Activated CD4-positive, alpha-beta T cell treated with anti-CD3 and anti-CD28 coated beads, Interleukin-2, amount 10 ng/mL, durations not matched to agents 24 days and 14 days (primary cell): ENCODE measurements at places on chromosomes 11 and 22.
A peak's percentile ranks its signal among the peaks of the same experiment; 100 is the strongest.

DNA sequence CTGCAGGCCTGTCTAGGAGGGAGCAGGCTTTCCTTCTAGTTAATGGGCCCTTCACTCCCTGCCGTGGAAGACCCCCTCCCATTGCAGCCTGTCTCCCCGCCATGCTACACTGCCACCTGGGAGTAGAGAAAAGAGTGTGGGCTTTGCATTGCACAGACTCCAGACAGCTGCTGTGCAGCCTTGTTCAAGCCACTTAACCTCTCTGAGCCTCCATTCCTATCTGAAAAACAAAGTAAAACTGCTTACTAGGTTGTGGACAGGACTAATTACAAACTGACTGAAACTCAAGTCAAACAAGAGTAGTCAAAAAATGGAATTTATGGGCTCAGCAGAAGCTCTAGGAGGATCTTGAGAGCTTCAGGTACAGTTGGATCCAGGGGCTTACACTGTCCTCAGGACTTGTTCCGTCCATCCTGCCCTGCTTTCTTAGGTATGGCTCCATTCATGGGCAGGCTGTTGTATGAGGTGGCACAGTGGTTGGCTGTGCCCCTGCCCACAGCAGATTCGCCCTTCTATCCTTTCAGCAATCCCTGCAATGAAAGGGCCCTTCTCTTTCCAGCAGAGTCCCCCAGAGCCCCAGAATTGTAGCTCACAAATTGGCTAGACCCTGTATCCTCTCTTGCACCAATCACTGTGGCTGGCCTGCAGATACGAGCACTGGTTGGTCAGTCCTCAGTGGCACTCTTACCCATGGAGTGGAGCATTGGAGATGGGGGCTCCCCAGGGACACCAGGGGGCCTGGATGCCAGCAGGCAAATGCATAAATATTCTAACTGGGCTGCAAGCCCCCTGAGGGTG lies 19.6 kb downstream of the PRDM11 start:
- no peak for DNase-seq

DNA sequence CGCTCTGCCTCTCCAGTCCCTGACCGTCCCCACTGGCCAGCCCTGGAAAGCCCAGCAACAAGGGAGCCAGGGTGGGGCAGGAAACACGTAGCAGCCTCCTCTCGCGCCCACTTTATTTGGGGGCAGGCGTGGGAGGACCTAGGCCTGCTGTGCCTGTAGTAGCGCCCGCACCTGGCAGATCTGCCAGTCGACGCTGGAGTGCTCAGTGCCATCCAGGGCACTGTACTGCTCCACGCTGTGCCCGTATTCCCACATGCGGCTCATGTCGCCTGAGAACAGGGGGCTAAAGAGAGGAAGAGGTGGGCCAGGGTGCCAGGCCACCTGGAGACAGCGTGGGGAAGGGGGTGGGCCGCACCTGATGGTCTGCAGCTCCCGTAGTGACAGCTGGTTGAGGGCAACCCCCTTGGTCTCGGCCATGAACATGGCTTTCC lies 17.0 kb upstream of the DRICH1 start:
- DNase-seq: no peak

DNA sequence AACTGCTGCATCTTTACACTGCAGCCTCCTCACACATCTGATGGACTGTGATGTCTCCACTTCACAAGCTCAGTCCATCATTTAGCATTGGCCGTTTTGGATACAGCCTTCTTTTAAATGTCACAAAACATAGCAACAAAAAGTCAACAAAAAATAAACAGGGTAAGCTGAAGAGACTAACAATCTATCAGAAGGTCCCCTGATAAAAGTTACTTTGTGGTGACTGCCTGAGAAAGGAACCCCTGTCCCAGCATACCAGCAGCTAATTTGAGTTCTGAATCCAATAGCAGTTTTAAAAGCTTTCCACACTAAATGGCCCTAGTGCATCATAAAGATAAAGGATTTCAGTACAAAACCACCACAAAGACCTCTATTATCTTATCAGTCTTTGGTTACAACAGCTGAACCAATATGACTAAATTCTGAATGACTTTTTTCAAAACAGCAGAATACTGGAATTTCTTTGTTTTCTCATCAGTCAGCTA lies 162.4 kb downstream of the SOX6 start:
- no peak for DNase-seq

DNA sequence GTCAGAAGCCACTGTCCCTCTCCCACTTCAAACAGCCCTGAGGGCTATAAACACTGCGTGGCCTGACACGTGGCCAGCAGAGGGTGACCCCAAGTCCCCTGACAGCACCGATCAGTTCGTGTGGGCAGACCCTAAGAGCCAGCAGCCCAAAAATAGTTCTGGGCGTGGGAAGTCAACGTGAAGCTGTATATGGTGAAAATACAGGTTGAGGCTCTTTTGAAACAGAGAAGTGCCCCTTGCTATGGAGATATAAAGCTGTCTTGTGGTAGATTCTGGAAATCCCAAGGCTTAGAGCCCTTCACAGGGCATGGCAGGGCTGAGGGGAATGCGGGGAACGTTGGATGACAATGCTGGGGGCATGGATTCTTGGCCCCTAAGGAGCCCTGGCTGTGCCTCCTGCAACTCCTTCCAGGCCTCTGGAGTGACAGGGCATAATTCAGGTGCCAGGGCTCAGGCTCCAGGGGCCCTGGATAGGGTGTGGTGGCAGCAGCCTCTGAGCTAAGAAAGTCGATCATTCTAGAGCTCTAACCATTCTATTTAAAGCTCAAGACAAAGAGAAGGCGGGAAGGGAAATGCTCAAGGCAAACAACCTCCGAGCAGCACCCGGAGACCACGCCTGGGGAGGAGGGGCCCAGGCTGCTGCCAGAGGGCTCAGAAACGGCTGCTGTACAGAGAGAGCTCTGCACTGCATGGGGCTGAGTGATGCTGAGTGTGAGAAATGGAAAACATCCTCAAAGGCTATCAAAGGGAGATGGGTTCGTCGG lies 60.4 kb upstream of the CD5 start:
- peak; percentile 97 for DNase-seq

DNA sequence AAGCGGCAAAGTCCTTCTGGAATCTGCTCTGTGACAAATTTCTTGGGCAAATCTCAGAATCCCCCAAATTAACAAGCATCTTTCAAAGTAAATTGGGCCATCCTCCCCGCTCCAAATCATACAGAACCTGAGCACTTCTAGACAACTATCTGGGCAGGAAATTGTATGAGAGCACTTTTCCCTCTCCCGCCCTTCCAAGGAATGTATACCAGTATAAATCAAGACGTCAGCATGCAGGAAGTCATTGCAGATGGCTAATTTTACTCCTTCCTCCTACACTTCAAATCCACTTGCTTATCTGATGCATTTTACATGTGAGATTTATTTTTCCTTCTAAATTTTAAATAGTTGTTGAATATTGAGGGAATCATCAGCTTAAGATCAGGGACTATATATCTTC lies 52.1 kb downstream of the NTM start:
- DNase-seq: no peak

GRCh38 chr11:114135737-114136151 lies 76.2 kb downstream of the ZBTB16 start:
- no peak for DNase-seq

GRCh38 chr11:62721994-62722393 lies 5.3 kb downstream of the HNRNPUL2 start:
- no peak for DNase-seq

- no peak for DNase-seq
Measured at GRCh38 chr22:27993201-27993635, 74.2 kb upstream of the PITPNB start.

DNA sequence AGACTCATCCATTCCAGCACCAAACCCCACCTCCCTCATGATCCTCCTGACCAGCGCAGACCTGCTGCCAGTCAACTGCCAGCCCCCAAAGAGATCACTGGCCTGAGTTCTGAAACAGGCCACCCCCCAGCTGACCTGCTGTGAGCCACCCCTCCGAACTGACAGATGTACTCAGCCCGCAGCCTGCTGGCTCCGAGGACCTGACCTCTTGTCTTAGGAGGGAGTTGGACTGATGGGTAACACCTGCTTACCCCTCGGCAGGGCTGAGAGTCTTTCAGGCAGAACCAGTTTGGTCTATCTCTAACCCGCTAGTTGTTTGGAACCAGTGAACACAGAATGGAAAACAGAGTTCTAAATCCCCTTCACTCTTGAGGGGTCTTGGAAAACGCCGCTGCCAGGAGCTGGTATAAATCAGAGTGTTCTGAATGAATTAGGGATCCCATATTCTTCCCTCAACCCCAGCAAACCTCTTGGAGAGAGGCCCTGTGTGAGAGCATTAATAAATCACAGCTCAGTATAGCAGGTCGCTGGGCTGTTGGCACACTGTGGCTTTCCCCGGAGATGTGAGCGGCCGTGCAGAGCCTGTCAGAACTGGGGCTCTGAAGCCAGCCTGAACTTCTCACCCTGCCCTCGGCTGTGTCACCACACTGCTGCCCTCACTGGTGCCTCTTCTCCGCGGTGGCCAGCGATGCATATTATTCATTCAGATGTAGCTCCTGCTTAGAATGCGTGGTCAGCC lies 165.1 kb upstream of the NCAM1 start:
- DNase-seq: no peak

DNA sequence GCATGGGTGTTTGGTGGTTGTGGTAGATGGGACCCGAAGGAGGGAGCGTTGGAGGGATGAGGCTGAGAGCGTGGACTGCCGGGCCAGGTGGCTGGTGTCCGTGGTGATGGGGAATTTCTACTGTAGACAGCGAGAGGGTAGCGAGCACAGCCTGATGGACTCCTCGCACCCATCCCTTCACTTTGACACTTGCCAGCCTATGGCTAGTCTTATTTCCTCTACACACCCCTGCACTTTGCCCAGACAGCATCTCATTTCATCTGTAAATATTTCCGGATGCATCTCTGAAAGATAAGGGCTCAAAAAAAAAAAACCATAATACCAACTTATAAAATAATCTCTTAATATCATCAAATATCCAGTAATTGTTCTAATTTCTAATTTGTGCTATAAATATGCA lies 5.8 kb downstream of the OMP start:
- no peak for DNase-seq

DNA sequence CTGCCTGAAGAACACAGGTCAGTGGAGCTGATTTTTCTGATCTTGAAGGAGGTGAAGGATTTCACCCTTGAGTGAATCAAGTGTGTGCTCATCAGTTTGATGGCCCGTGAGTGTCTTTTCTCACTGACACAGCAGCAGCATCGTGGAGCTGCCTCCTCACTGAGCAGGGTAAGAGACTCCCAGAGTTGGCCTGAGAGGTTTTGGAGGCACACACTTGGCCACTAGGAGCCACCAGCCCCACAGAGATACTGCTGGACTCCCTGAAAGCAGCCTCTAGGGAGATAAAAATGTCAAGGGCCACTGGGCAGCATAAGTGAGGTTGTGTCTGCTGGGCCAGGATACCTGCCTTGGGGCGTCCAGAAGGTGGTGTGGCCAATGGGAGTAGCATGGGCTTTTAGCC lies 245.4 kb downstream of the GRIK4 start:
- no peak for DNase-seq

- DNase-seq: no peak
Measured at GRCh38 chr22:36399472-36399778, 11.7 kb upstream of the MYH9 start.

DNA sequence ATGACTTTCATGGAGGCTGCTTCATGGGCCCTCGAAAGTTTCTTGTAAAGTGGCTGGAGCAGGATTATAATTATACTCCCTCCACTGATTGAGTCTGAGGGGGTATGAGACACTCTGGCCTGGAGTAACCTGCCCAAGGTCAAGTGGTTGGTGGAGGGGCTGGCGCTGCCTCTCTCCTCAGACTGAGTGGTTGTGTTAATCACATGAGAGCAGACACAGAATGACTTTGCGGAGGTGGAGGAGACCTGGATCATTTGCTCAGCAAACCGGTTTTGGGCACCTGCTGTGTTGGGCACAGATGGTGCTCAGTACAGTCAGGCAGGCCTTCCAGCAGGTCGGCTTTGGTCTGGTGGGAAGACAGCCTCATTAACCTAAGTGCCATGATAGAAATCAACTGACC lies 11.8 kb downstream of the BCR start:
- no peak for DNase-seq

DNA sequence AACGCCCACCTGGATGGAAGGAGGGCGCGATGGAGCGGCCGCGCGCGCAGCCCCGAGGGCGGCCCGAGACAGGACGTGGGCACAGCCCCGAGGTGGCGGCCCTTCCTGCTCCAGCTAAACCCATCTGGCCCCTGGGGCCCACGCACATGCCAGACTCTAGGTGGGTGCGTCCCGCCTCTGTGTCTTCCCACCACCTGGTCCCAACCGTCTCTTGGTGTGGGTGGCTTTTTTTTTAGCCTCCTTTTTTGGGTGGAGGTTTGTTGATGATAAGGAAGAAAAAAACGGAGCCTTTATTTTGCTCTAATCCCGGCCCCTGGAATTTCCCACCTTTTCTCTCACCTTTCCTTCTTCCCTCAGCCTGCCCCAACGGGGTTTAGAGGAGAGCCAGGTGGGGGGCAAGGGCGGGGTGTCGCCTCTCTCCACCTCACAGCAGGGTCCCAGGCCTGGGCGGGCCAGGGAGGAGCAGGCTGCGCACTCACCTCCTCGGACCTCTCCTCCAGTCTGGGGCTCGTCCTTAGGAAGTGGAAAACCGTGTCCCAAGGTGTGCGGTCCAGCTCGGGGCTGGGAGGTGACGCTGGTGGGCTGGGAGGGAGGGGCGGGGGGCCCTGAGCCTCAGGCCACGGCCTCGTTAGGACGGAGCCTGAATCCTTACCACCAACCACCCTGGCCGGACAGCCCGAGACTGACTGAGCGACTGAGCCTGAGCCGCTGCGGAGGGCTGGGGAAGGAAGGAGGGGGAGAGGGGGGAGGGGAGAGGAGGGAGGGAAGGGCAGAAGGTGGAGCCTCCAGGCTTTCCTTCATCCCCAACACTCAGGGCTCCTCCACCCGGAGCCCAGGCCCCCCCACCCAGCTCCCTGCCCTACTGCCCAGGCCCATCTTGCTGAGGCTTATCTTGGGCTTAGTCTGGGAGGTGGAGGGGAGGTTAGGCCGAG lies at the start of gene SOX10:
Gene SOX10, minus strand, starts transcription at position 696 of the 932 bp plus-strand sequence. CDS start 771 bp downstream, outside the sequence.
- DNase-seq: no peak

DNA sequence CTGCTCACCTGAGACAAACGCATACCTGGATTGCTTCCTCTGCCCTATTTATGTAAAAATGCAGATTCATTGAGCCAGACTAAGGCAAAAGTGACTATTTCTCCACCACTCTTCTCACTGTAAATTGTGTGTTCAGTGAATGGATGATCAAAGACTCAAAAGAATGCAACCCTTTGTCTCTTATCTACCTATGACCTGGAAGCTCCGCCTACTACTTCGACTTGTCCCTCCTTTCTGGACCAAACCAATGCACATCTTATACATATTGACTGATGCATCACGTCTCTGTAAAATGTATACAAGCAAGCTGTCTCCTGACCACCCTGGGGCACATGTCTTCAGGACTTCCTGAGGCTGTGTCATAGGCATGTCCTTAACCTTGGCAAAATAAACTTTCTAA lies 418.0 kb upstream of the SYN3 start:
- no peak for DNase-seq

- no peak for DNase-seq
Measured at GRCh38 chr11:130318031-130318673, 3.4 kb upstream of the ZBTB44 start.

GRCh38 chr22:50209893-50210292 lies 9.1 kb downstream of the SELENOO start:
- DNase-seq: peak; percentile 91

- DNase-seq: peak; percentile 40
Measured at GRCh38 chr11:130112071-130112830, 42.6 kb downstream of the APLP2 start.
